ENCODE measurements at places on chromosomes 5 and 9.

DNA sequence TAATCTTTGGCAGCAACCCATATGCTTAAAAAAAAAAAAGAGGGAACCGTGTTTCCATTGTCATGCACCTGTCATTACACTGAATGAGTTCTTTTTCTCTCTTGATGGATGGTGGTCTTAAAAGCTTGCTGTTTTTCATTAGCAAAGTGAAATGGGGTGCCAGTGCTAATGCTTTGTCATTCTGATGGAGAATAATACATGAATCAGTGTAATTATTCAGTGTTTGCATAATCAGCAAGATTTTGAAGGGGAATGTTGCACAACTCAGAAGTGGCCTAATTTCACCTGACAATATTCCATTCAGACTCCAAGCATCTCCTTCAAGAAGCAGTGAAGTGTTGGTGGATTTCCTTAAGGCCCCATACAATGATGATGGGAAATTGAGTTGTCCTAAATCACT, 38.1 kb downstream of the MAP1B start:
- DNase-seq, result no peak

- DNase-seq, result peak; percentile 42
Observed at GRCh38 chr5:12023614-12024241, 119.5 kb upstream of the CTNND2 start.

- DNase-seq, result peak; percentile 60
Observed at GRCh38 chr5:73792687-73793320, 166.8 kb downstream of the ARHGEF28 start.

- no peak for DNase-seq
Observed at GRCh38 chr9:121817476-121817875, 166.0 kb downstream of the DAB2IP start.

DNA sequence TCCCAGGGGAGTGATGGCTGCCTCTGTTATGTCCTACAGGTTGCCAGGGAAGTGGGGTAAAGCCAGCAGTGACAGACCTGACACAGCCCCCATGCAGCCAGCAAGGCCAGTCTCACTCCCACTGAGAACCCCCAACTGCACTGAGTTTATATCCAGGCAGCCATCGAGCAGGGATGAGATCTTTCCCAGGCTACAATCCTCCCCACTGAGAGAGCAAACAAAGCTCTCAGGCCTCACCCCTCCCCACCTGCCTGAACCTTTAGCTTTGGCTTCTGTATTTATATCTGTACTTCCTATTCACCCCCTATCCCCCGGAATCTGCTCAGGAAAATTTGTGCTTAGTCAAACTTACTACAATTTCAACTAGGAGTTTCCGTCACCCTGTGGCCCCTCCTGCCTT, 284.1 kb downstream of the FAM170A start:
- no peak for DNase-seq

DNA sequence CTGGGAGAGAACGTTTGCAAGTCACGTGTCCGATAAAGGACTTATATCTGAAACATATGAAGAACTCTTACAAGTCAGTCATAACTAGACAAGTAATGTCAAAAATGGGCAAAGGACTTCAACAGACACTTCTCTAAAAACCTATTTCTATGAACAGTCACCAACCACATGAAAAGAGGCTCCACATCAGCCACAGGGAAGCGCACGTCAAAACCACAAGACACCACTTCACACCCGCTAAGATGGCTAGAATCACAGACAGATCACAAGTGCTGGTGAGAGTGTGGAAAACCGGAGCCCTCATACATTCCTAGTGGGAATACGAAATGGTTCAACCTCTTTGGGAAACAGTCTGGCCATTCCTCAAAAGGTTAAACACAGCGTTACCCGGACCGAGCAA, 11.5 kb upstream of the CARD9 start:
- DNase-seq, result no peak

GRCh38 chr9:19720377-19720776, 68.5 kb downstream of the SLC24A2 start:
- no peak for DNase-seq

DNA sequence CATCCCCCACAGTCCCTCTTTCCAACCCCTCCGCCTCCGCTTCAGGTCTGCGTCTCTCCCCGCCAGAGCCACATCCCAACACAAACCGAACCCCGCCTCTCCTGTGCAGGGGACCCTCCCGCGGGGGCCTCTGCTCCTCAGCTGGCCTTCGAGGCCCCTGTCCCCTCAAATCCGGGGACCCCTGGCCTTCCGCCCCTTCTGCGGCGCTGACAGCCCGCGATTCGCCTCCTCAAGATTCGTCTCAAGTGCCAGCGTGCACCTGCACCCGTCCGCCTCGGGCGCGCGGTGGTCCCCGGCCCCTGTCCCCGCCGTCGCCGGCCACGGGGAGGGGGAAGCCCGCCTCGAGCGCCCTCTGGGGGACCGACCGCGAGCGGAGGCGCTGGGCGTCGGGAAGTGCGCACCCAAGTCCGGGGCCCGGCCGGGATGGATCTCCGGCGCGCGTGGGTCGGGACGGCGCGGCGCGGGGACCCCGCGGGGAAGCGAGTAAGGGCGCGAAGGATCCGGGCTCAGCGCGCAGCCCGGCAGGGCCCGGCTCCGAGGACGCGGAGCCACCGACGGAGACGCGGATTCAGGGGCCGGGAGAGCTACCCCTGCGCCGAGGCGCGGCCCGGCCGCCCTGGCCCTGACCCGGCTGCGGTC, 623 bp downstream of the FLT4 start:
- DNase-seq, result no peak

DNA sequence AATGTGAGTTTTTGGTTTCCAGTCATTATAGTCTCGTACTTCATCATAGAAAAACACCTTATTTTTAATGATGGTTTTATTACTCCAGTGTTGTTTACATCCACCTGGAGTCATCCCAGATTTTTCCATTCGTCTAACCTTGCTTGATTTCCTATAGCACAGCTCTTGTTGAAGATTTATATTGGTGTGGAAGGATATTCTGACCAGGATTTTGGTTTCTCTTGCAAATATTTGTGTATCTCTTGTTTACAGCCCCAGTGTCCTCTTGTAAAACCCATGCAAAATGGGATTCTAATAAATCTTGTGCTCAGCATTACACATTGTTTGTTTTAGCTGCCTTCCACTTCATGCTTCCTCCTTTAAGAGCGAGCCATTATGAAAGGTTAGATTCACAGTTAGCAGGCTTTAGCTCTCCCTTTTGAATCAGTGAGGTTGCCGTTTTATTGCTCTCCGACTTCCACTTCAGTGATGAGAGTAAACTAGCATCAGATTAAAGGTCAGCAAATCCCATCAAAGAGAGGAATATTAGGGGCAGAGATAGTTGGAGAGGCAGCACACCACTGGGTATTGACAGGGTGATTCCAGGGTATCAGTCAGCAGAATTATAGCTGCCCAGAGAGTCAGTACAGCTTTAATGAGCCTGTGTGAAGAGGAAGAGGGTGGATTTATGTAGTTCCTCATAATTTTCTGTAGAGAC, 157.1 kb downstream of the PBX3 start:
- no peak for DNase-seq

GRCh38 chr5:31469886-31470285, 62.0 kb downstream of the DROSHA start:
- no peak for DNase-seq

DNA sequence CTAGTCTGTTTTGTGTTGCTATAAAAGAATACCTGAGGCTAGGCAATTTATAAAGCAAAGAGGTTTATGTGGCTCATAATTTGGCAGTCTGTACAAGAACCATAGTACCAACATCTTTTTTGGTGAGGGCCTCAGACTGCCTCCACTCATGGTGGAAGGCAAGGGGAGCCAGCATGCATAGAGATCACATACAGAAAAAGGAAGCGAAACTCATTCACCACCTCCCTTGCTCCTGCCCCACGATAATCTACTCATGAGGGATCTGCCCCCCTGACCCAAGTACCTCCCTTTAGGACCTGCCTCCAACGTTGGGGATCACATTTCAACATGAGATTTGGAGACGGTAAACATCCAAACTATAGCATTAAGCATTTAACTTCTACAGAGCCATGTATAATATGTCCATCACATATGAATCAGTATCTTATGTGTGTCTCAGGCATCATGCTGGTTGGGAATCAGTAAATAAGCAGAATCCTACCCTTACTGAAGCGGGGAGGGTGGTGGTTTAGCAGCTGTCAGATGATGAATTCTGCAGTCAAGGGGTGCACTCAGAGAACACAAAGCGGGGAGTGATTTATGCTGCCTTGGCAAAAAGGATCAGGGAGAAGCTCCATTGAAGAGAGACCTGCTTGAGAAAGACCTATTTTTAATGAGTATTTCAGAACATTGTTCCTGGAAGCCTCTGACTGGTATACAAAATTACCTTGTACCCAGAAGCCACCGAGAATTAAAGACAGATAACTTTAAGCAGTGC, 34.8 kb downstream of the HMGXB3 start:
- peak; percentile 72 for DNase-seq

GRCh38 chr5:149154650-149155049, 13.4 kb downstream of the ABLIM3 start:
- no peak for DNase-seq

DNA sequence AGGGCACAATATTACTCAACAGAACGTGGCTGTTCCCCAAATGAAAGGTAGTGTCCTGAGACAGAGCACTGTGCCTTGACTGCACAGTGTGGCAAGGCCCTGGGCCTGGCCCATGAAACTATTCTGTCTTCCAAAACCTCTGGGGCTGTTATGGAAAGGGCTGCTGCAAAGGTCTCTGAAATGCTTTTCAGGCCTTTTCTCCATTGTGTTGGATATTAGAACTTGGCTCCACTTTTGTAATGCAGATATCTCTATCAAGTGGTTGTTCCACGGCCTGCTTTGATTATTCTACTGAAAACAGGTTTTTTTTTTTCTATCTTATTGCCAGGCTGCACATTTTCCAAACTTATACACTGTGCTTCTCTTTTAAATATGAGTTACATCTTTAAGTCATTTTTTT, 777.5 kb upstream of the TYRP1 start:
- DNase-seq, result no peak

GRCh38 chr9:71637375-71637774, 130.9 kb downstream of the CEMIP2 start:
- no peak for DNase-seq
